Kidney tubule cell (primary cell): ENCODE measurements at places on chromosomes 6 and 20.

GRCh38 chr6:74598462-74599393 lies 607.1 kb downstream of the COL12A1 start:
- peak; percentile 50 for DNase-seq

DNA sequence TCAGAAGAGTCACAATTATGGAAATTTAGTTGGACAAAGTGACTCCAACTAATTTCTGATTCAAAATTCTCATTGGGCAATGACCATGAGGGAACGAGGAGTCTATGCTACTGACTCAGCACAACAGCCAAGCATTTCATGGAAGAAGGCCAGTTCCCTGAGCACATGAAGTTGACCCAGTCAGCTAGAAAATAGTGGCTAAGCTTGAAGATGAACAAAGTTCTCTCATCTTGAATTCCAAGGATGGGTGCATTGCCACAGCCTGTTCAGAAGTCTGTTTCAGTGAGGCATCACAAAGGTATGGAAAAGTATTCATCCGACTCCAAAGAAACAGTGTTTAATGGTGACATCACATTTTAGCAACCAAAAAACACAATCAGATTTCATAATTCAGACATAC lies 676.9 kb downstream of the HACE1 start:
- peak; percentile 32 for DNase-seq

DNA sequence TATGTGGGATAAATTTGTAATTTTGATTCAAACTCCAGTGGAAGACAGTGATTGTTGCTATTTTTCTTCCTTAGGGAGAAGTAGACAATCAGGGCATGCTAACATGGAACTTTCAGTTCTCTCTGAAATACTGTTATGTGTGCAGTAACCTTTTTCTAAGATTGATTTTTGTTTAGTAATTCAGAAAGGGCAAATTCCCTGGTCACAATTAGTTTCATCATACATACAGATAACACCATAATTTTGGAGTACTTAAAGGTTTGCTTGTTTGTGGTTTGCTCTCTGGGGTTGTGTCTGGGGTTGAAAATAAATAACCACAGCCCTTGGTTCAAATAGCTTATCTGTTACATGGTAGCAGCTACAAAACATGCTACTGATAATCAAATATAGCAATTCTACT lies 34.4 kb downstream of the ADGRG6 start:
- DNase-seq, result no peak

DNA sequence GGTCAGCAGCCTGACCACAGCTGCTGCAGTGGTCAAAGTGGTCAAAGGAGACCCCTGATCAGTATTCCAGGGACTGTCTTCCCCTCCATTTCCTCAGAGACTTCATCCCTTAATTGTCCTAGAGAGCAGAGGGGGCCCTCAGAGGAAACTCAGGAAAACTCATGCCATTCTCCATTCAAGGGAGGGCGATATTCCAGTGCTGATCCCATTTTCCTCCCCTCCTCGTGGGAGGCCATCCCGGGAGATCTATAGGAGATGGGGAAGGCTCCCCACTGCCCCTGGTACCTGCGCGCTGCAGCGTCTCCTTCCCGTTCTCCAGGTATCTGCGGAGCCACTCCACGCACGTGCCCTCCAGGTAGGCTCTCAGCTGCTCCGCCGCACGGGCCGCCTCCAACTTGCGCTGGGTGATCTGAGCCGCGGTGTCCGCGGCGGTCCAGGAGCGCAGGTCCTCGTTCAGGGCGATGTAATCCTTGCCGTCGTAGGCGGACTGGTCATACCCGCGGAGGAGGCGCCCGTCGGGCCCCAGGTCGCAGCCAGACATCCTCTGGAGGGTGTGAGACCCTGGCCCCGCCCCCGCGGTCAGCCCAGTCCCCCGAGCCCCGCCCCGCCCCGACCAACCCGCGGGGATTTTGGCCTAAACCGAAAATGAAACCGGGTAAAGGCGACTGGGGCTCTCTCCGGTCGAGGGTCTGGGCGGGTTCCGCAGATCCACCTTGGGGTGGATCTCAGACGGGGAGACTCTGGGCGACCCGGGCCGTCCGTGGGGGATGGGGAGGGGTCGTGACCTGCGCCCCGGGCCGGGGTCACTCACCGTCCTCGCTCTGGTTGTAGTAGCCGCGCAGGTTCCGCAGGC lies 878 bp downstream of the HLA-C start:
- DNase-seq, result peak; percentile 63

GRCh38 chr6:121932076-121932991 lies 467.1 kb upstream of the HSF2 start:
- DNase-seq, result peak; percentile 21

DNA sequence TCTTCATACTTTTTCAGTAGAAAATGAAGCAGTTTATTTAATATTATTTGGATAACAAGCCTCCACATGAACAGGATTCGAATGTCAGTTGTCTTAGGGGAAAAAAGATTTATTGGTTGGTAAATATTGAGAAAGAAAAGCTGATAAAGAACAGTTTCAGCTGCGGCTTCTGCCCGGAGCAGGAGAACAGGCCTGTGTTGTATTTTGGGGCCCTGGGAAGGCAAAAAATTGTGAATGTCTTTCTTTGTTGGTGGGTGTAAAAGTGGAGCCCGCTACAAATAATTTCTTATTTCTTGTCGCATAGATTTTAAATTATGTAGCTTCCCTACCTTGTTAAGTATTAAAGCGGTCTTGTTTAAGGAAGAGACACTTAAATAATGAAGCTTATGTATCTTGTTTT lies 90.5 kb upstream of the PAX1 start:
- DNase-seq, result no peak

- DNase-seq, result no peak
Observed at GRCh38 chr6:106572875-106573585, 56.3 kb downstream of the RTN4IP1 start.

DNA sequence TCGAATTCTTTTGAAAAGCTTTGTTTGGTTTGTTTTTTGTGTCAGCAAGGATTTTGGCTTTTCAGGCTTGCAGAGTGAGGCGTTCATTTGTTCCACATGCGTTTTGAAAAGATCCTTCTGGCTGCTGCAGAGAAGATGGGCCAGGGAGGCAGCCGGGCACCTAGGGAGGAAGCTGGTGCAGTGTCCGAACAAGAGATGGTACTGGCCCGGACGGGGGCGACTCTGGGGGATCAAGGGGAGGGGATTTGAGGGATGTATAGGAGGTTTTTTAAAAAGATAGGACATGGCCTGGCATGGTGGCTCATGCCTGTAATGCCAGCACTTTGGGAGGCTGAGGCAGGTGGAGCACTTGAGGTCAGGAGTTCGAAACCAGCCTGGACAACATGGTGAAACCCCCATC lies 55.3 kb downstream of the DLGAP4 start:
- no peak for DNase-seq

DNA sequence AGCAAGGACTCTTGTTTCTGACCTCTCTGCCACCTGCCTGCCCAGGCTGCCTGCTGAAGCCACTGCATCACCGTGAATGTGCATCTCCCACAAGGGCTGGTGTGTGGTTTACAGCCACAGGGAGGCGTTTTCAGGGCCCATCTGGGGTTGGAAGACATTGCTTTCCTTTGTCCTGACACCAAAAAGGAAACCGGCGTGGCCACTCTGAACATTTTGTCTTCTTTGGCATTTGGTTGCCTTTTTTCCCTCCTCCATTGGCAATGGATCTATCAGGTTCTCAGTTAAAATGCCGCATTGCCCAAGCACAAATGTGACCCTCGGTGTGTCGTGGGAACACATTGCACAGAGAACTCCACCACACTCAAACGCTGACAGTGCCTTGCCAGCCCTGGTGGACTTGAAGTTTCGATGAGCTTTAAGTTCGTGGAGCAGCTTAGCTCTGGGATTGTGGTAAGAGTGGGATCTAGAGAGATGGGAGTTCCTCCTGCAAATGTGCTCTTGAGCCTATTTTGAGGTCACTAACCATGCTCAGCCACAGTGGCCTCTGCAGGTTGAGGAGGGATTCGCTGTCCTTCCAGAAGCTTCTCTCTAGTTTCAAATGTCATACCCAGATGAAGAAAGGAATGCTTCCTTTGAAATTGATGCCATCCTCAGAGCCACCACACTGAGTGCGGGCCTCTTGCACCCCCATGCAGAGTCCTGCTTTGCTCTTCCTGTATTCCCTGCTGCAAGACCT lies 14.8 kb upstream of the PCK1 start:
- no peak for DNase-seq

- peak; percentile 20 for DNase-seq
Observed at GRCh38 chr20:15986690-15987089, 586.6 kb downstream of the KIF16B start.

DNA sequence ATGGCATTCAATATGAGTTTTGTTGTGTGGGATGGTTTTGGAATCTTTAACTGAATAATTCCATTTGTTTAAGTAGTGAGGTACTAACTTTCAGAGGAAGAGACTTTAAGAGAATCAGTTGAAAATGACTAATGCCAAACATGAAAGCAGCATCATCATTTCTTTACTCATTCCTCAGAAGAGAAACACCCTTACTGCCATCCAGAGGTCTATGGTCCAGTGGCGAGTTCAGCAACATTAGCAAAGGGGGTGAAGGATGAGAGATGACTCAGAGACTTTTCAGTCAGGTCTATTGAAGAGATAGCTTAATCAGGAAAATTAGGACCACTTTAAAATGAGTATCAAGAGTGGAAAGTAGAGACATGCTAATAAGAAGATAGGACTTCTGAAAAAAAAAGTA lies 118.8 kb downstream of the COL19A1 start:
- DNase-seq, result peak; percentile 62

DNA sequence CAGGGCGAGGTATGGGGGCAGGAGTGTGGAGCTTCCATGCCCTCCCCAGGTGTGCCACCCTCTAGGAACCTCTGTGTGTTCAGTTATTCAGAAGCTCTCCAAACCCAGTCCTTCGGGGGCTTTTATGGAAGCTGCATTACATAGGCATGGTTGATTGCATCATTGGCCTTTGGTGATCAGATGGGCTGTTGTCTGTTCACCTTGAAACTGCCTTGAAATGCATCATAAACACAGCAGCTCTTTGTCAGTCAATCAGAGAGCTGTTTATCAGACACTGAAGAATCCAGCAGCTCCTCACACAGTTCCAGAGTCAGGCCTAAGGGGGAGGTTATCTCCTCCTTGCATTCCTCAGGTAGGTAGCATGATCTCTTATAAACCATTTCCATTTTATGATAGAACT lies 62.4 kb downstream of the E2F3 start:
- DNase-seq, result no peak

DNA sequence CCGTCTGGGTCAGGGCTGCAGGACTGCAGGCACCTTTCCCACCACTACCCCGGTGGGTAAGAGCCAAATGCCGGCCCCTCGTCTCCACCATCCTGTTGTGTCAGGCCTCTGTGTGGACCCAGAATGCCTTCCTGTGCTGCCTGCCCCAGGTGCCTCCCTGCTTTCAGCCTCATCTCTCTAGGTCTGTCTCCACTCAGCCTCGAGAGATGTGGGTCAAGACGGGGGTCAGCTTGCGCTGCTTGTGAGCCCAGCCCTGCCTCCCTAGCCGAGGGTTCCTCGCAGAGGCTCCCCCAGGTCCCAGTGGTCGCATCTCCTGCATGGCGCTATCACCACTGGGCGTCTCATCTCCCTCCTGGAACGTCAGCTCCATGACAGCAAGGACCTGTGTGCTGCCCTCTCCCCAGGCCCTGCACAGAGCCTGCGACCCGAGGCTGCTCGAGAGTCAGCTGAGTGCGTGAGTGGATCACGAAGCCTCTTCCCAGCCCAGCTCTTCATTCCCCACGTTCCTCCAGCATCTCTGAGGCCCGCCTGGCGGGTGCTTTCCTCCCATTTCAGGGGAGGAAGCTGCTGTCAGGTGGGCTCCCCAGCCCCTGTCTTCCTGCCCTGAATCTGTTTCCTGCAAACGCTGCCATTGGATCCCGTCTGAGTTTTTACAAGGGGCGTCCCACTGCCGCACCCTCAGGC lies 38.7 kb upstream of the ZBP1 start:
- DNase-seq, result no peak

- DNase-seq, result peak; percentile 13
Observed at GRCh38 chr6:36929607-36930006, 24.9 kb upstream of the PI16 start.

- DNase-seq, result no peak
Observed at GRCh38 chr20:52619101-52619500, 353.1 kb upstream of the TSHZ2 start.

- DNase-seq, result no peak
Observed at GRCh38 chr6:136323431-136324112, 33.9 kb upstream of the BCLAF1 start.
